ENCODE measurements at places on chromosomes 2 and 18. TPM values are rescaled to one million over a fixed set of nuclear protein-coding genes. Genes with fewer than 3 reads are reported as not detected.

The UBXN2A gene
- total RNA-seq: 7.6 TPM

The CFAP221 gene
- not detected for total RNA-seq

The GALNT1 gene
- total RNA-seq: 48.7 TPM

The C18orf63 gene
- not detected for total RNA-seq

The MAP3K19 gene
- total RNA-seq: not detected

The CCDC74A gene
- total RNA-seq: 6.8 TPM

The EFHD1 gene
- total RNA-seq: 1.3 TPM

The MERTK gene
- 0.88 TPM for total RNA-seq

The COLEC12 gene
- total RNA-seq: not detected

The MPP4 gene
- total RNA-seq: not detected

GRCh38 chr2:203971251-203971650 is 34.7 kb downstream of the ICOS start:
- H3K27ac ChIP-seq: no peak overlapping the region
- no peak overlapping the region for H3K4me3 ChIP-seq
- no peaks in the 10 kb centered on the region for H3K27me3 ChIP-seq

DNA sequence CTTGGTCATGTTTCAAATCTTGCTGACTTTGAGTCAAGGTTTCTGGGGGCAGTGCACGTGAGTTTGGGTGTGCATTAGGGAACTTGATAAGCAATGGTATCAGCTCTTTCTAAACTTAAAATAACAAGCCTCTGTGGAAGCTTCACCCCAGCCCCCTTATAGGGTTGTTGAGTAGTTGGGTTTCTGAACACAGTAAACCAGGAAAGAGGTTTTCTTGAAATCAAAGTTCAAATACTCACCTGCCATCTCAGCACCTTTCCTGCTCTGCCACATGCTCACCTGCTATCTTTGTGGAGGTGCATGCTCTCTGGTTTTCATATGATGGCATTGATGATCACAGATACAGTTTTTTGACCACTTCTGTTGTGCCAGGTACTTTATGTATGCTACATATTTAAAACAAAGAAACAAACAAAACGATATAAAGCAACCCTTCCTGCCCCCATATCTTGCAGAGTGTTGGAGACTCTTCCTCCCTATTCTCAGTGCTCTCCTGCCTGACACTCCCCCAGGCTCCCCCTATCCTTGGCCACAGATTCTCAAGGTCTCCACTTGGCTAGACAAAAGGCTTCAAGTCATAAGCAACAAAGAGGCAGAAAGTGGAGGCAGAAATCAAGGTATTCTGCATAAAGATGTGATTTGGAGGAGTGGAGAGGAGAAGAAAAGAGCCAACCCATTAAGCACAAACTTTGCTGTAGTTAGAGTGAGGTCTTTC is 360.6 kb downstream of the CYRIA start:
- no peaks in the 10 kb centered on the region for H3K36me3 ChIP-seq
- peaks cover 17% of the 10 kb centered on the region for H3K27me3 ChIP-seq
- no peak overlapping the region for H3K4me3 ChIP-seq
- no peak overlapping the region for H3K27ac ChIP-seq
- no peak for DNase-seq

DNA sequence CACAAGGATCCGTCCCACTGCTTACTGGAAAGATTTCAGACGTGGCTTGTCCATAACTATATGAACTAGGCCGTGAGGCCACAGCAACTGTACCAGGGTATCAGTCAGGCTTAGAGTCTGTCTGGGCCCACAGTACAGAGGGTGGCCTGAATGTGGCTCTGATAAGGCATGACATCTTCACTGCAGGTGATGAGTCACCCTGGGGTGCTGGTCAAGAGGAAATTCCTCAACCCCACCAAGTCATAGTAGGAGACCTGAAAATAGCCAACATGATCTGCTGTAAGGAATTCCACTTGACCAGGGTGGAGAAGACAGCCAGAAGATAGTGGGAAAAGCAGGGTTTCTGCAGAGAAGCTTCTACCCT is 107.7 kb downstream of the INHBB start:
- H3K27me3 ChIP-seq: peaks cover 2% of the 10 kb centered on the region
- no peak overlapping the region for H3K27ac ChIP-seq
- no peak overlapping the region for H3K4me3 ChIP-seq
- no peak for DNase-seq
- peaks cover 3% of the 10 kb centered on the region for H3K36me3 ChIP-seq

GRCh38 chr2:70214365-70214764 is 23.5 kb upstream of the C2orf42 start:
- DNase-seq: no peak
- H3K36me3 ChIP-seq: peaks cover 26% of the 10 kb centered on the region

DNA sequence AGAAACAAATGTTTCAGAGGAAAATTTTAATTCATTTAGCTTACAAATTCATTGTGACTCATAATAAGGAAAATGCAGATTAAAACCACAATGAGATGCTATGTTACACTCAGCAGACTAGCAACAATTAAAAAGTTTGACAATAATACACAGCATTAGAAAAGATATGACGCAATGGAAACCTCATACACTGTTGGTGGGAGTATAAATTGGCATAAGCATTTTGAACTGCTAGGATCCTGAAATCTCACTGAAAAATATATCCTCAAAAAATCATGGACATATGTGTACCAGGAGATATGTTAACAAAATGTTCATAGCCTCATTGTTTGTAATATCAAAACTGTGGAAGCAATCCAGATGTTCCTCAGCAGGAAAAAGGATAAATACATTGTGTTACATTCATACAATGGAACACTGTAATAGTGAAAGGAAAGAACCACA is 13.7 kb downstream of the CALCRL start:
- no peak for DNase-seq
- no peaks in the 10 kb centered on the region for H3K27me3 ChIP-seq
- H3K4me3 ChIP-seq: no peak overlapping the region
- no peaks in the 10 kb centered on the region for H3K4me1 ChIP-seq
- no peaks in the 10 kb centered on the region for H3K36me3 ChIP-seq
- H3K27ac ChIP-seq: no peak overlapping the region

- no peak overlapping the region for H3K27ac ChIP-seq
- no peak for DNase-seq
- H3K27me3 ChIP-seq: no peaks in the 10 kb centered on the region
- H3K4me3 ChIP-seq: no peak overlapping the region
These were observed 95.4 kb downstream of the HNMT start for GRCh38 chr2:138059487-138060300.

- DNase-seq: no peak
- peaks cover 1% of the 10 kb centered on the region for H3K27me3 ChIP-seq
- no peak overlapping the region for H3K4me3 ChIP-seq
- H3K4me1 ChIP-seq: no peaks in the 10 kb centered on the region
- no peak overlapping the region for H3K27ac ChIP-seq
- H3K36me3 ChIP-seq: no peaks in the 10 kb centered on the region
These were observed 70.3 kb upstream of the ZNF521 start for GRCh38 chr18:25422230-25422629.

DNA sequence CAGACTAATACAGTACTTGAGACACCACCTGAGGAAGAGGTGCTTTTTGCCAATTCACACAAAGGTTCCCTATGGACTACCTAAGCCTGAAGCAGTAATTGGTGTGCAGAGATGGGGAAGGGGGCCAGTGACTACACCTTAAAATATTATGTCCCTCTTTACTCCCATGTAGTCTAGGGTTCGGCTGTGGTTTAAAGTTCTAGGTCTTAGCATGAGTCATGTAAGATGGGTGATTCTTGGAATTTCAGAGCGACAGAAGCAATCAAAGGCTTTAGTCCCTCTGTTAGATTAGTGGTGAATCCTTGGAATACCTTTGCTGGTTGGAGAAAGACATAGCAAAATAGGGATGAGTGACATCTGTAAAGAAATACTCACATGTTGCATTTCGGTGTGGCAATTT is 14.3 kb upstream of the CCDC85A start:
- H3K36me3 ChIP-seq: no peaks in the 10 kb centered on the region
- no peak overlapping the region for H3K4me3 ChIP-seq
- H3K27me3 ChIP-seq: no peaks in the 10 kb centered on the region

DNA sequence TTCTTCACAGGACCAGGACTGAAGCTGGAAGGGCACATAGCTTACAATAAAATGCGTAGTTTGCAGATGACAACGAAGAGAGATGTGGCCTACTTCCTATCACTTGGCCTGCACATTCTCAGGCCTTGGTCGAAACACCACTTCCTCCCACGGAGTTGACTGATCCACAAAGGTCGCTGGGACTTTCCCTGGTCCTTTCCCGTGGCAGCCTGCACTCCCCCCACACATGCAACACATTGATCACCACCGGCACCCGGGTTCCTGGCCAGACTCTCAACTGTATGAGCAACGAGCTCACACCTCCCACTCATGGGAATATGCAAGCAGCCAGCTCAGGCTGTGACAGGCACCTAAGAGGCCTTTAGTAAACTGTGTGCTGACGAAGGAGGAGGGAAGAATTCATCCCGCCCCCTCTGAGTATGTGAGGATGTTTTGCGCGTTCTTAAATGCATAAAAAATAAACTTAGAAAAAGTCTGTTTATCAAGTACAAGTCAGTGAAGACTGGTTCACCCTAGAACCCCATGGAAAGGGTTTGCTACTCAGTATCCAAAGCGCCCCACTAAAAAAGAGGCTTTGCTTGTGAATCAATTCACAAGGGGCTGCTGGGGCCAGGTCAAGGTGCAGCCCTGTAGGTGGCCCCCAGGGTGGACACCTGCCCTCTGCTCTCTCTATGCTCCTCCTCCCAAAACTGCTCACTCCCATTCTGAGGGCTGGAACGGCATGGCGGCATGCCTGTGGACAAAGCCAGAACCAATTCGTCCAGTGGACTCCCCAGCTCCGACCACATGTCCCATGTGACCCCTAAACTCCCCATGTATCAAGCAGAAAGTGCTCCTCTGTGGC is 154.3 kb downstream of the EIPR1 start:
- H3K36me3 ChIP-seq: peaks cover 40% of the 10 kb centered on the region
- peak overlapping the region; percentile 35 for H3K4me3 ChIP-seq
- peak overlapping the region; percentile 100 for H3K27ac ChIP-seq
- H3K4me1 ChIP-seq: peaks cover 44% of the 10 kb centered on the region
- DNase-seq: peak; percentile 97
- no peaks in the 10 kb centered on the region for H3K27me3 ChIP-seq

- peaks cover 18% of the 10 kb centered on the region for H3K4me1 ChIP-seq
- no peak overlapping the region for H3K4me3 ChIP-seq
- H3K27ac ChIP-seq: no peak overlapping the region
These were observed 553.3 kb downstream of the ARHGAP15 start for GRCh38 chr2:143682436-143683055.

- peaks cover 21% of the 10 kb centered on the region for H3K36me3 ChIP-seq
- H3K27ac ChIP-seq: no peak overlapping the region
- peaks cover 25% of the 10 kb centered on the region for H3K4me1 ChIP-seq
- no peak overlapping the region for H3K4me3 ChIP-seq
- no peaks in the 10 kb centered on the region for H3K27me3 ChIP-seq
These were observed 20.8 kb downstream of the ATF2 start for GRCh38 chr2:175147186-175147585.

- no peaks in the 10 kb centered on the region for H3K4me1 ChIP-seq
- no peak overlapping the region for H3K27ac ChIP-seq
- no peaks in the 10 kb centered on the region for H3K36me3 ChIP-seq
- peaks cover 22% of the 10 kb centered on the region for H3K27me3 ChIP-seq
These were observed 293.7 kb downstream of the DYSF start for GRCh38 chr2:71746946-71747501.
